ENCODE measurements at places on chromosomes 11 and 22. TPM values are rescaled to one million over a fixed set of nuclear protein-coding genes. Genes with fewer than 3 reads are reported as not detected.

OR52E6 gene
- not detected for polyA plus RNA-seq

FUT4 gene
- 9.1 TPM for polyA plus RNA-seq

TPBGL gene
- 0.28 TPM for polyA plus RNA-seq

CALCA gene
- polyA plus RNA-seq: not detected
